ENCODE measurements at places on chromosomes 3 and 15.
A peak's percentile ranks its signal among the peaks of the same experiment; 100 is the strongest.

GRCh38 chr15:68798346-68799094 lies 22.2 kb downstream of the ANP32A start:
- DNase-seq: no peak

DNA sequence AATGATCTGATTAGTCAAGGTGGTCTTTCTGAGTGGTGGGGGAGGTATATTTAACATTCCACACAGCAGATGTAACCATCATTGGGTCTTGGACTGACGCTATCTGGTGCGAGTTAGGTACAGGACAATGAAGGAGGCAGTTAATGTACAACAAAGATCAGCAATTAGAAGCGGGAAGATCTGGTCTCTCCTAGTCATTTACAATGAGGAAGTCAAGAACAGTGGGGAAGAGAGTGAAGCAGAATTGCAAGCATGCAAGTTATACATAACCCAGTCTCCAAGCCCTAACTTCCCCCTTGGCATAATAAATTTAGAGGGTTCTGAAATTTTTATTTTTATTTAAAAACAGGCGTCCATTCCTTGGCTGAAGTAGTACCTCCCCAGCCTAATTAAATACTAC lies 14.1 kb downstream of the GPD1L start:
- DNase-seq: no peak

- peak; percentile 86 for DNase-seq
These were observed 32.6 kb downstream of the RBM5 start for GRCh38 chr3:50121072-50122032.

DNA sequence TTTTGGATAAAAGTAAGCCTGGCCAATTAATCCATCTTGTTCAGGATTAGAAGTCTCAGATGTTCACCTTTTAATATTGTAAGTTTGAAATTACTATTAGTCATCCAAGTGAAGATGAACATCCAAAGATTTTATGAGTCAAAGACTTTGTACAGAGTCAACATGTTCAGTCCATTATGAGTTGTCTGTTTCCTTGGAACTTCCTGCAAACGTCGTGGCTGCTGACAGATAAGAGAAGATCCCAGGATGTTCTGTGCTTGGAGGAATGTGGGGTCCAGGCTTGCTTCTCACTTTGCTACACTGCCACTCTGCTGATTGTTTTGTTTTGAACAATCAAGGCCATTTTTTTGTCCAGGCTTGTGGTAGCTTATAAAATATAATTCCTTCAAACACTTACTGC lies 74.3 kb upstream of the SLCO2A1 start:
- DNase-seq: no peak

Data from NT2/D1 (cell line).